ENCODE measurements at places on chromosomes 7 and 10.

- DNase-seq: no peak
These were observed 2.9 kb upstream of the SPACDR start for GRCh38 chr7:100466653-100467605.

DNA sequence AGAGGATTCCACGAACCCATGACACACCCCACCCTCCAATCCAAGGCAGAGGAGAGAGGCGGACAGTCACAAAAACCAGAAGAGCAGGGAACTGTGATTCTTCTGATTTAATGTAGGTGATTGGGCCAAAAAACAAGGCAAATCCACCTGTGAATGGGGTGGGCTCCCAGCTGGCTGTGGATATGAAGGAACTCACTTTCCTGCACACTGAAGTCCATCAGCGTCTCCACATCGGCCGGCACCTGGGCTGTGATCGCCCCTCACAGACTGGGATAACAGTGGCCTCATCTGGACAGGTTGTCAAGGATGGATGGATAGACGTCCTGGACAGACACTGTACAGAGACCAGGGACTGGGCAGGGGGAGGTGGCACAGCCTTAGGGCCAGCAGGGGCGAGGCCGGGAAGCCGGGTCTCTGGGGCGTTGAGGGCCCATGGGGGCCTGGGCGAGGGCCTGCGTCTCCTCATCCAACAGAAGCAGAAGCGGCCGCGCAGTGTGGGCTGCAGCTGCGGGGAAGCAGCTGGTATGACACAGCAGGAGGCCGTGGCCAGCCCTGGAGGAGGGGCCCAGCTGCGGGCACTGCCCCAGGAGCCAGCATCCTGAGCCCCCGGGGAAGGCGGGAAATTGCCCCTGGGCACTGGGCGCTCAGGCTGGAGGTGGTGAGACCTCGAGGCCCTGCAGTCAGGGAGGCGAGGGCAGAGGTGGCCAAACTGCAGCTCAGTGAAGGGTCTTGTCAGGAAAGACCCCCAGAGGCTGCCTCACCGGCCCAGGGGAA is 54.2 kb downstream of the DIP2C start:
- DNase-seq: no peak

- no peak for DNase-seq
These were observed 240.9 kb upstream of the IMMP2L start for GRCh38 chr7:111803015-111803758.

- DNase-seq: no peak
These were observed 41.1 kb downstream of the GNAI1 start for GRCh38 chr7:80175744-80176143.

- DNase-seq: no peak
These were observed 19.7 kb upstream of the MSRB2 start for GRCh38 chr10:23075672-23076071.

- DNase-seq: no peak
These were observed 65.0 kb downstream of the DNAJC12 start for GRCh38 chr10:67772894-67773511.

DNA sequence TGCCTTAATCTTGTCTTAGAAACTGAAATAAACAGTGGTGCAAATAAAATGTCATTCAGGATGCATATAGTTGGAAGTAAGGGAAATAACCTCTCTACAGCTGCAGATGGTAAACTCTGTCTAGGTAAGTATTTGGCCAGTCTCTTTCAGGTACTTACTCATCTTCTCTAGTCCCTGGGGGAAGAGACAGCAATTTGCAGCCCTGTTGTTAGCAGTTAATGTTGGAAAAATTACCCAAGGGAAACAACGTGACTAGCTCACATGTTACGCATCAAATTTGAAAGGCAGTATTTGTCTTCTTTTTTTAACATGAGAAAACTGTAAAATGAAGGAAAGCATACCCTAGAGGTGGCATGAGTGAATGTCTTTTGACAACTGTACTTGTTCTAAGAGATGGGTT is 3.2 kb upstream of the HUS1 start:
- DNase-seq: no peak

DNA sequence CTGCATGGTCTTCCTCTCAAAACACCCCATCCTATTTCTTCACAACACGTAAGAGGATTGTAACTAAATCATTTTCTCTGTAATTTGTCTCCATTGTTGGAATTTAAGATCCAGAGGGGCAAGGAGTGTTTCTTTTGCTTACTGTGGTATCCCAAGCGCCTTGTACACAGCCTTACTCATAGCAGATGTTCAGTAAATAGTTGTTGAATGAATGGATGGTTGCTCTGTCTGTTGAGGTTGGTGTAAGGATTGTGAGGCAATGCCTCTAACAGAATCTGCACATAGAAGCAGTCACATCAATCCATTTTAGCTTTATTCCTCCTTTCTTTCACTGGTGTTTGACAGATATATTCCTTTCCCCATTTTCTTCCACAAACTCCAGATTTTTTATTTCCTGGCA is 90.1 kb downstream of the ZNF365 start:
- no peak for DNase-seq

DNA sequence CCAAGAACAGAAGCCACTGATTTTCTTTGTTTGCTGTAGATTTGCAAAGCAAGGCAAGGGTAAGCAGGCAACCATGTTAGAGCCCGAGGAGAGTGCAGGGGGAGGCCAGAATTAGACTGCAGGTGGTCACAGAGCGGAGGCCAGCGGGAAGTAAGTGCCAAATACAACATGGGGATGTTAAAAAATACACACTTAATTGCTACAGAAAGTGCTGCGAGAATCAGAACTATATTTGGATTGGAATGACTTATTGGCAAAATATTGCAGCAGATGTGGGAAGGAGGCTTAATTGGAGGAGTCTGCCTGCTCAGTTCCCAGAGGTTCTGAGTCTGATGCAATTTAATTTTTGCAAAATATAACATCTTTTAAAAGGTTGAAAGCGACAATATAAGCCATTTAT is 49.7 kb upstream of the ADCY1 start:
- no peak for DNase-seq

GRCh38 chr7:141144921-141145629 is 71.2 kb downstream of the TMEM178B start:
- DNase-seq: no peak

- no peak for DNase-seq
These were observed 75.9 kb downstream of the CREB5 start for GRCh38 chr7:28488061-28488791.

DNA sequence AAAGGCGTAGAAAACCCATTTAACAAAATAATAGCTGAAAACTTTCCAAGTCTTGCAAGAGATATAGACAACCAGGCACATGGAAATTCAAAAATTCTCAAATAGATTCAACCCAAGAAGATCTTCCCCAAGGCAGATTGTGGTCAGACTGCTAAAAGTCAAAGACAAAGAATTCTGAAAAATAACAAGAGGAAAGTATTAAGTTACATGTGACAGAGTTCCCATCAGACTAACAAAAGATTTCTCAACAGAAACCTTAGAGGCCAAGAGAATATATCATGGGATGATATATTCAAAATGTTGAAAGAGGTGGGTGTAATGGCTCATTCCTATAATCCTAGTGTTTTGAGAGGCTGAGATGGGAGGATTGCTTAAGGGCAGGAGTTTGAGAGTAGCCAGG is 59.8 kb downstream of the TMEM178B start:
- no peak for DNase-seq

DNA sequence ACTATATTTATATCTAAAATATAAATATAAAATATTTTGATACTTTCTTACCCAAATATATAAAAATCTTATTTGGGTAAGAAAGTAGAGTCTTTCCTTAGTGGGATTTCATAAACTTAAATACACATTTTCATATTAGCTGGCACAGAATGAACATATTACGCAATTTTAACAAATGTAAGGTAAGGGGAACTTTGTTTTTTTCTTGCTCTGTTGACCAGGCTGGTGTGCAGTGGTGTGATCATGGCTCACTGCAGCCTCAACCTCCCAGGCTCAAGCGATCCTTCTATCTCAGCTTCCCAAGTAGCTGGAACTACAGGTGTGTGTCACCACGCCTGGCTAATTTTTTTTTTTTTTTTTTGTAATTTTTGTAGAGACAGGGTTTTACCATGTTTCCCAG is 18.3 kb downstream of the CYP26A1 start:
- DNase-seq: no peak

GRCh38 chr7:153090764-153091163 is 331.2 kb downstream of the ACTR3B start:
- DNase-seq: no peak

GRCh38 chr10:29174389-29174788 is 114.5 kb upstream of the LYZL1 start:
- no peak for DNase-seq

DNA sequence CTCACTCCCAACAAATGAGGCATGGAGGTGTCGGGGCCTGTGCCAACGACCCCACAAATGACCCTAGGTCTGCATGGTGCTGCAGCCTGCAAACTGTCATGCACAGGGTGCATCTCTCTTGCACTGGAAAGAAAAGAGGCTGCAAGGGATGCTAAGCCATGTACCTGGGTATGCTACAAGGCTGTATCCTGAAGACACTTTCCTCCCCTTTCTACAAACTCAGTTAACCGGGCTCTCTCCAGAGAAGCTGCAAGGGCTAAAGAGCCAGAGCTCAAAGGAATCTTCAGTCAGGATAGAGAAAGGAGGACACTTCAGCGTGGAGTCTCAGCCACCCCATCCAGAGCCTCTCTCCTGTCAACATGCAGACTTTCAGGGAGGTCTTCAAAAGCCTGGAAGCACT is 449.0 kb downstream of the GRID1 start:
- DNase-seq: no peak

DNA sequence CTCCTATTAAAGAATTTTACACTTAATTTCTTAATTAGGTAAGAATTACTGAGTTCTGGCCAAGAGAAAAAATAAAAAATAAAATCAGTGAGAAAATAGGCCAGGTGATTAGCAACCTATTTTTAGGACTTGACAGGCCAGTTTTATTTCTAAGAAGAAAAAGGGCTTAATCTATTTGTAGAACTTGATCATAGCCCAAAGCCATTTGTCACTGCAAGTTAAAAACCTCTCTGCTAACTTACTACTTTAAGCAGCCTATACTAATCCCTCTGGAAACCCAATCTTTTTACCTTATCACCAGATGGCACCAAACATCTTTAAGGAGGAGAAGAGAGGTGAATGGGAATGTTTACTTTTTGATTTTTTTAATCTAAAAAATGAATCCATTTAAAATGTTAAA is 222.1 kb upstream of the RHOBTB1 start:
- DNase-seq: no peak

DNA sequence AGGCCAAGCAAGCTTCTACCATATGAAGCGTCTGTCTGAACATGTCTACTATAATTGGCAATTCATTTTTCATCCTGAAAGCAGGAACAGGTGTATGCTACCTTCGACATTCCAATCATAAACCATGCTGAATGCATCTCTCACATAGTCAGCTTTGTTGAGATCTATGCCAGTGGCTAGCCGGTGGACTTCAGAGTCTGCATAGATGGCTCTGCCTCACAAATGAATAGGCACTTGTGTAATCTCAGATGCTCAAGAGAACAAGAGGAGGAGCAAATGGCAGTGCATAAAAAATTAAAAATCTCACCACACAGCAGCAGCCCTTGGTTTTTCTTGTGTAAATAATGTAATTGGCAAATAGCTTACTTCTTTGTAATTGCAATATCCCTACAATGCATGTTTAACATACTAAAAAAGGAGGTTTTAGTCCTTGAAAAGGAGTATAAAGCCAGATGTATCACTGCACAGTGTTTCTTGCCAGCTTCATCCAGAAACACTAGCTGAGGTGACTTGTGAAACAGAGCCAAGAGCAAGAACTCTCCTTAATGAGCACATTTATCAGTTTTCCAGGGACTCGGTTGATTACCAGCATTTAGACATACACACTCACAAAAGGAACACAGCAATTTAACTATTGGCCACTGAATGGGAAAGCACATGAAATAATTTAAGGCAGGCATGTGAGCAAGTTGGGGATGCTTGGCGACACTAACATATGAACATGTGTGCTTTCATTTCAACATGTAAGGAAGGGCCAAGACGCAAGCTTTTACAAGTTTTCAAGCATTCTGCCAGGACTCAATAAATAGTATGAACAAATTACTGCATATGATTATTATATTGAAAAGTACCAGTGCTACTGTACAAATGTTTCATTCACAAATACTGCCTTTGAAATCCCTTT is 249.9 kb upstream of the PLXNA4 start:
- no peak for DNase-seq

DNA sequence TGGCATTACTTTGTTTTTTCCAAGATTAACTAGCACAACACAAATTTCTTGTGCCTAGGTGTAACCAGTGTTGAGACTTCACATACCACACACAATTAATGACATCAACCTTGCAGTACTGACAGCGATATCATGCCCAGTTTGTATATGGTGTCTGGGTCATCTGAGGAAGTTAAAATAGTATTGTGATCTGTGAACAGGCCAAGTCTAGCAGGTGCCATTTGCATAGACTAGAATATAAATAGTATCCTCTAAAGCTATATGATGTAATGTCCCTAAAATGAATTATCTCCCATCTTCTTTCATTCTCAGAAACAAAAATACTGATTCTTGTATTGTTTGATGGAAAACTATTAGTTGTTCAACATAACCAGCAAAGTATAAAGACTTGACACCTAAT is 175.8 kb upstream of the KAT6B start:
- DNase-seq: no peak

DNA sequence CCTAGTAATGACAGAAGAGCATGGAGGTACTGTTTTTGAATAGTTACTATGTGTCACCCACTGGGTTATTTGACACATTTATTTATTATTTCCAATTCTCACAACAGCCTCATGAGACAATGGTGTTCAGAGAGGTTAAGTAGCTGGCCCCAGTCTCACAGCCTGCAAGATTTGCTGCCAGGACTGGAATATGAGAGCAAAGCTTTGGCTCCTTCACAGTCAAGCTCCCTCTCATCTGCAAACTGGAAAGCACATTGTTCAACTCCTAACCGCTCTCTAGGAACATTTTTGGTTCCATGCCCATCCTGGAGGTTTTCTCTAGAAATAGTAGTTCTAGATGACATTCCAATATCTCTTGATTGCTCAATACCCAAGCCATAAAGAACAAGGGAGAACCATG is 75.5 kb upstream of the CXCL12 start:
- DNase-seq: no peak
